ENCODE measurements at places on chromosomes 12 and 14. TPM values are rescaled to one million over a fixed set of nuclear protein-coding genes. Genes with fewer than 3 reads are reported as not detected.

Gene SYNDIG1L
- total RNA-seq = 0.22 TPM

Gene MAP3K9
- total RNA-seq = 3.2 TPM

Gene TSHR
- not detected for total RNA-seq

Gene NUAK1
- total RNA-seq = 16.9 TPM

Gene DAO
- not detected for total RNA-seq

Gene IRAK3
- 15.8 TPM for total RNA-seq

Gene SMCO3
- 0.43 TPM for total RNA-seq

Gene RALGAPA1
- 29.6 TPM for total RNA-seq

Gene PUS1
- total RNA-seq = 10.3 TPM

DNA sequence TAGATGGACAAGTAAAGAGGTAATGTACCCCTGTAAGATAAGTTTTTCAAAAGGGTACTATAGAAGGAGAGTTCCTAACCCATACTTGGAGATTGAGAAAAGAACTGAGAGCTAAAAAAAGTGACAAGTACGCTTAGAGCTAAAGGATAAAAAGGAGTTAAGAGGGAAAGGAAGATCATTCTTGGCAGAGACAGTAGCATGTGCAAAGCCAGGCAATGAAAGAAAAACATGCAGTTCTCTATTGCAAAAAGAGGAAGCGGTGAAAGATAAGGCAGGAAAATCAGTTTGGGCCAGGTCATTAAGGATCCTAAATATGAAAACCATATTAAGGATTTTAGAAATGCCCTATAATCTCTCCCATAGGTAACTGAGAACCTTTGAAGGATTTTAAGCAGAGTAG is 500.4 kb upstream of the GARIN6 start:
- no peak for DNase-seq

- DNase-seq = no peak
These were observed 5.4 kb downstream of the JAG2 start for GRCh38 chr14:105163040-105163742.

GRCh38 chr12:107306141-107306659 is 212.9 kb upstream of the CRY1 start:
- no peak for DNase-seq

DNA sequence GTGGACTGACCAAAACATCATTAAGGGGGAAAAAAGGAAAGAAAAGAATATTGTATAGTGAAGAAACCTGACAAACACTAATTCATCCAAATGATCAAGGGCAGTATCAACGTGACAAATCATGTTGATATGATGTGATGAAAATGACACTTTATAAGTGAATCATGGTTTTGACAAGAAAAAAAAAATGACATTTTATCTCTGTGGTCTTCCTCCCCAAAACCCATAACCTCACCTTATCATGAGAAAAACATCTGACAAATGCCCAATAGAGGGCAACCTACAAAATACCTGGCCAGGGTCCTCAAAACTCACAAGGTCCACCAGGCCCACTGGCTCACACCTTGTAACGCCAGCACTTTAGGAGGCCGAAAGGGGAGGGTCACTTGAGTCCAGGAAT is 13.8 kb downstream of the TMED10 start:
- no peak for DNase-seq

GRCh38 chr12:109440851-109441490 is 36.1 kb downstream of the KCTD10 start:
- no peak for DNase-seq

GRCh38 chr14:55832122-55832911 is 252.3 kb downstream of the KTN1 start:
- no peak for DNase-seq

- DNase-seq = no peak
These were observed 19.8 kb upstream of the PALS1 start for GRCh38 chr14:67221248-67221981.

- peak; percentile 74 for DNase-seq
These were observed 40.9 kb upstream of the CAPRIN2 start for GRCh38 chr12:30795410-30796312.

DNA sequence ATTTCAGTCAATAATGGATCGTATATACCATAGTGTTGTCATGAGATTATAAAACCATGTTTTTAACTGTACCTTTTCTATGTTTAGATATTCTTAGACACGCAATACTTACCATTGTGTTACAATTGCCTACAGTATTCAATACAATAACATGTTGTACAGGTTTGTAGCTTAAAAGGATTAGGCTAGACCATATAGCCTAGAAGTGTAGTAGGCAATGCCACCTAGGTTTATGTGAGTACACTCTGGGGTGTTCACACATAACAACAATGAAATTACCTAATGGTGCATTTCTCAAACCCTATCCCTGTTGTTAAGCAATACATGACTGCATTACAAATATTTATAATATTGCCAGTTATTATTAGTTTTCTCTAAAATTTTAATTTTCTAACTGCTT is 144.2 kb downstream of the KCNC2 start:
- no peak for DNase-seq

- no peak for DNase-seq
These were observed at the start of gene TBC1D30 for GRCh38 chr12:64824500-64825142. TSS of gene TBC1D30 (plus strand) at chr12:64824647. CDS start at chr12:64824880, 233 bp downstream.

DNA sequence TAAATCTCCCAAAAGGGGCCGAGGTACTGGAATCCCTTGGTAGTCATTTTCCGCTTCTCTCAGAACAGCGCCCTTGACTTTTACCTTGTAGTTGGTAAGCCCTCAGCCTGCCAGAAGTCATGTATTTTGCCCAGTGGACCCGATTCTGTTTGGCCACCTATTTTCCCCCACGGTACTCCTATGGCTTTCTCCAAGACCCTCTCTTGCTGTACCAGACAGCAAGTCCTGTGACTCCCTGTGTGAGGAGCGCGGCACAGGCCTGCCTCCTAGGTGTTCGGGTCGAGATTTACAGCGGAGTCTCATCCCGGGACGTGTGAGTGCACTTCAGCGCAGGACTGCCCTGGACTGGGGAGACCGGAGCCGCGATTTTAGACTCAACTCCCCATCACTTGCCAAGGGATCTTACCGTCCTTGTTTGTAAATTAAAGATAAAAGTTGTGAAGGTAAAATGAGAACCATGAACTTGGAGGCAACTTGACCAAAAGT is 1.1 kb upstream of the MBD6 start:
- DNase-seq = peak; percentile 68

DNA sequence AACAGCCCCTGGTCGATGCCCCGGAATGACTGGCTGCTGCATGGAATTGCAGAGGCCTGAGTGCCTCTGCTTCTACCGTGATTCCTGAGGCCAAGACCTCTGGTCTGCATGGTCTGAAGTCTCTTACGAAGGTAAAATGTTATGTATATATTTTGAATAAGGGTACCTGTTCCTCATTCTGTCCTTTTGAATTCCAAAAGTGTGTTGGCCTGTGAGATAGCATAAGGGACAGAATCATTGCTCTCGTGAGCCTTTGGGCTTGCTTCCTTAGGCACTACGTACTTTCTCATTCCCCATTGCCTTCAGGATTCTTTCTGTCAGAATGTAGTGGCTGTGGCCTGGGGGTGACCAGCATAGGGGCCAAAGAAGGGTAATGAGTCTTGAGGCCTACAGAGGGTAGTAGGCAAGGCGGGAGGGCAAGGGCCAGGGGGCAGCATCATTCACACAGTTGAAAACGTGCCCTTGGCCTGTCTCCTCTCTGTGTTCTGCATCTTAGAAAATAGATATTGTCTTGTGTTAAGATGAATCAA is 19.5 kb downstream of the TRAF3 start:
- no peak for DNase-seq

DNA sequence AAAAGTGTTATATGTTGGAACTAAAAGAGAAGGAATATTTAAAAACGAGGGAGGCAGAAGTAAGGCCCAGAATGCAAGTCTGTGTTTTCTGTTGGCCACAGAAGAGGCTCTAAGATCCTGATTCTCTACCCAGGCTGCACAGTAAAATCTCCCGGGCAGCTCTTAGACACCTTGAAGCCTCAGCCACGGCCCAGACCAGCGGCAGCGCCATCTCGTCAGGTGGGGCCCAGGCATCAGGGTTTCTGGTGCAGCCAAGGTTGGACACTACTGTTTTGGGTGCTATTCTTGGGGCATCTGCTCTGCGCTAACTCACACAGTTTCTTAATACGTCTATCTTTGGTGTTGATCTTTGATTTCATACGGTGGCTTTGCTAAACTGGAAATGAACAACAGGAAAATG is 16.8 kb downstream of the FAM181A start:
- DNase-seq = no peak

DNA sequence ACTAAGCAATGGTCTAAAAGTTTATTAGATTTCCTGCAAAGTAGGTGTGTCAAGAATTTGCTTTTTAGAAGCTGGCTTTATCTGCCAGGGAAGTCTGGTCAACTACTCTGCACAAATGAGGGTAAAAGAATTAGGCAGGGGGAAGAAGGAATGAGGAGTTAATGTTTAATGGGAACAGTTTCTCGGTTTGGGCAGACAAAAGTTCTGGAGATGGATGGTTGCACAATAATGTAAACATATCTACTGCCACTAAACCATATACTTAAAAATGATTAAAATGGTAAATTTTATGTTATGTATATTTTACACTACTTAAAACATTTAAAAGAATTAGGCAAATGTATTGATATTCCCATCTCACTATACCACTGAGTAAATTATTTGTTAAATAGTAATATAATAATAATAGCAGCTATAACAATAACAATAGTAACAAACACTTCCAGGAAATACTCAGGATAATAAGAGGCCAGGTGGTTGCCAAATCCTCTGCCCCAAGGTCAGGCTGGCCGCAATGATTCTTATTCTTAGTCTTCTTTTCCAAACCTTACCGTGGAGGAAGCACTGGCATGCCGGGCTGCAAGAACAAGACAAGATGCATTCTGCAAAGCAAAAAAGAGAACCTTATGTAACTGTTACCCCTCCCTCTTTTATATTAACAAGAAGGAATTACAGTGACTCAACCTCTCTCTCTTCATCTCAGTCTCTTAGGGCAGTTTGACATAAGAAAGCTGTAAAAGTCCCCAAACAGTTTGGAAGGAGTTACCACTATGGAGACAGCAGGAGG is 13.9 kb downstream of the CS start:
- DNase-seq = no peak

GRCh38 chr14:78933948-78934524 is 763.9 kb downstream of the NRXN3 start:
- DNase-seq = no peak

GRCh38 chr14:23672200-23672599 is 36.0 kb downstream of the DHRS2 start:
- no peak for DNase-seq

GRCh38 chr12:21638054-21638891 is 19.4 kb downstream of the LDHB start:
- DNase-seq = no peak

GRCh38 chr14:67569651-67570290 is 30.3 kb downstream of the PIGH start:
- DNase-seq = no peak

DNA sequence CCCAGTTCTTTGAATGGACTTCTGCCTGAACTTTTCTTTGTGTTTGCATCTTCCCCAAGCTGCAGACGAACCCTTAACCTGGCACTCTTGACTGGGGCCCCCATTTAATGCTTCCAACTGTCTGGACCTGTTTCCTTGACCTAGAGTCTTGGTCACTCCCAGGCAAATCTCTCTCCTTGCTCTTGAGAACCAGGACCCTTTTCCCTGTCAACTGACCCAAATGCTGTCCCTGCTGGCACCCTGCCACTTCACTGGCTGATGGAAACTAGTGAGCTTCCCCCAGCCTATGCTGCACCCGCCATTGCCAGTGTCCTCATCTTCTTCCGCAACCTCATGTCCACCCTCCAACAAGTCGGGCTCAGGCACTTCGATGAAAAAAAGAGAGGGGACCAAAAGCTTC is 79.5 kb downstream of the PRIMA1 start:
- peak; percentile 52 for DNase-seq

GRCh38 chr12:31525496-31526157 is 65.3 kb downstream of the DENND5B start:
- DNase-seq = no peak

GRCh38 chr12:944211-944610 is 5.3 kb downstream of the RAD52 start:
- no peak for DNase-seq

GRCh38 chr14:94638339-94638738 is 26.1 kb downstream of the SERPINA3 start:
- DNase-seq = no peak

- DNase-seq = no peak
These were observed 149.7 kb downstream of the PTPRO start for GRCh38 chr12:15472036-15472435.

DNA sequence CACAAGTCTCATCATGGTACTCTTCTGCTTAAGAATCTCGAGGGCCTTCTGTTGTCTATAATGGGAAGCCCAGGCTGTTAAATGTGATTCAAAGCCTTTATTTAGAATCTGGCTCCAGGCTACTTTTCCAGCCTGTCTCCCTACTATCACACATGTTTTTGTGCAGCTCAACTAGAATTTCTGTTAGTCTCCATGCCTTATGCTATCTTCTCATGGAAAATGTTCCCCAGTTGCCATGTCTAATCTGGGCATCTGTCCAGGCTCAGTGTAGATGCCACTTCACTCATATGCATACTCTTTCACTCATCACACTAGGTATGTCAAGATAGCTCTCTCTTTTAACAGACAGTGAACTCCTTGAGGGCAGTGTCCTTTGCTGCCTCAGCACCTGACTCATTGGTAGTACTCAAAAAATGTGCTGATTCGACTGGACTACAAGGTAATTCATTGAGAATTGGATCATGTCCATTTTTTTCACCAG is 145.3 kb downstream of the TTLL5 start:
- no peak for DNase-seq

DNA sequence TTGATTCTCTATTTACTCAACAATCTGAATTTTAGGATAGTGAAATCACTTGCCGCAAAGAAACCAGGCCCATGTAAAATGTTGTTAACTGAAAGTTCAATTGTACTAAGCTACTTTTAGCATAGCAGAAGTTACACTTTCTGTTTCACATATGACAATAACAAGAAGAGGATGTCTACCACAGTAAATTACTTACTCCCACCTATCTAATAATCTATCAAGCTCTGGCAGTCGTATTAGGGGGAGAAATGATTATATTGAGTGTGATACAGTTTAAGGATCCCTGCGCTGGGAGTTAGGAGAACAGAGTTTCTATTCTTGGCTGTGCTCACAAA is 66.5 kb upstream of the CAND1 start:
- no peak for DNase-seq

DNA sequence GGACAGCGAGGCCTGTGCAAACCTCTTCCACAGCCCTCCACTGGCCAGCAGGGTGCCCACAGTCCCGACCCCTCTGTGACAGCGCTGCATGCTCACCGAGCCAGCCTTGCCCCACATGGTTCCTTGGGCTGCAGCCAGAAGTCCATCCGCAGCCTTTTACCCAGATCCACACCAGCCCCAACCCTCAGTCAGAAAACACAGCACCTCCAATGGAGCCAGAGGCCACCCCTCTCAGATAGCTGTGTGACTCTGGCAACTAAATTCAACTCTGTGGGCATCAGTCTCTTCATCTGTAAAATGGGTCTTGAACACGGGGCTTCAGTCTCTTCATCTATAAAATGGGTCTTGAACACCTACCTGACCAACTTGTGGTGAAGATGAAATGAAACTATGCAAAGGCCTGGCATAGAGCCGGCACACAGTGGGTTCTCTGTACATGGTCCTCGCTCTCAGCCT is 38.0 kb downstream of the NFKBIA start:
- DNase-seq = no peak
